ENCODE measurements at places on chromosomes 1 and 21.

- DNase-seq, result peak; percentile 9
These were observed 18.3 kb upstream of the ALPL start for GRCh38 chr1:21490774-21491487.

GRCh38 chr1:40399984-40400704 lies 26.6 kb downstream of the SMAP2 start:
- no peak for DNase-seq

GRCh38 chr1:181369416-181369815 lies 113.9 kb upstream of the CACNA1E start:
- no peak for DNase-seq

DNA sequence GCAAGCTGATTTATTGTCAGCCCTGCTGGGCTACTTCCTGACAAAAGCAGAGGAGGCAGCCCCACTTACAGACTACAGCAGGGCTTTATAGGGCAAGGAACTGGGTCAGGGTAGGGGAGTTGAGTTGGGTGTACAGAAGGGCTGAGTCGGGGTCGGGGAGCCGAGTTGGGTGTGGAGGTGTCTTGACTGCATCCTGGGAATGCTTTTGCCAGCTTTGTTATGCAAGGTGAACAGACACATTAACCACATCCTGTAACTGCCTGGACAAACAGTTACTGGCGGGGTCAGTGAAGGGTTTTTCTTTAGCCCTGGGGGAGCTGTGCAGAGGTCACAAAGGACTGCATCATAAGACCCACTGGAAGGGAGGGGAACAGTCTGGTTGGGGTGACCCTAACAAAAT lies 39.1 kb upstream of the GBP5 start:
- no peak for DNase-seq

GRCh38 chr1:227343206-227343605 lies 24.9 kb upstream of the CDC42BPA start:
- no peak for DNase-seq

- no peak for DNase-seq
These were observed 187.3 kb upstream of the DMRTA2 start for GRCh38 chr1:50610563-50610962.

DNA sequence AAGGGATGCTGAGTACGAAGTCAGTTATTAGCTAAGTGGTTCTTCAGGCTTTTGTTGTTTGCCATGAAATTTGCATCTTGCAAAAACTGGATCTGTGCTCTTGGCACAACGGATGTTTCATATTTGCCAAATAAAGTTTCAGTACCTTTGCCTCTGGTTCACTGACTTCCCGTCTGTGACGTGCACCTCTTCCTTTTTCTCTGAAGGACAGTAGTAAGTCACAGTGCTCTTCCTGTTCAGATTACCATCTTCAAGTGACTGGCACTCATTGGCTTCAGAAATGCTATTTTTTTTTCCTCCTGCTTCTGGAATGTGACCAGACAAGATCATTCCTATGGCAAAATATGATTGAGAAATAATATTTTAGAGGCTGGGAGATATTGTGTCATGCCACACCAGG lies 75.9 kb upstream of the GREM2 start:
- DNase-seq, result no peak

GRCh38 chr1:230682274-230682673 lies 31.6 kb downstream of the AGT start:
- no peak for DNase-seq

DNA sequence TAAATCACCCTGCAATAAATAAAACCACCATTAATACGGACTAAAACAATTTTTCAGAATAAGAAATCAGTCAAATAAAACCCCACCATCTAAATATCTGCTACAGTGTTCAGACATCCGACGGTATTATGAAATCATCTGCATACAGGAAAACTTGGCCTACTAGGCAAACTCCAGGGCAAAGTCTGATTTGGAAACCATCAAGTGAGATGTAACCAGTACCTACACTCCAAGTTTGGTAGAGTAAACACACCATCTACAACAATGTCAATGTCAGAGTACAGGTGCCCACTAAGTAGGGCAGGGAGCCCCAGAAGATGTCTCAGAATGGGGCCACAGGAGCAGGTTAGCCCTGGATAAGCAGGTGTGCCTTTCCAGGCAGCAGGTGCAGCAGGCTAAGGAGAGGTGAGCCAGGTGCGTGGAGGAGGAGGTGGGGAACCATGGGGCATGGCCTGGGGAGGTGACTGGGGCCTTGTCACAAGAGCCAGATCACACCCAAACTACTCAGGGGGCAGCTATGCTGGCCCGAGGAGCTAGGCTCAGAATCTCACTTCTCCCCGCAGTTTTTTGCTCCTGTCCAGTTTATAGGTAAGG lies 59.6 kb downstream of the CAPZB start:
- no peak for DNase-seq

GRCh38 chr1:230568008-230568407 lies 74.3 kb upstream of the COG2 start:
- peak; percentile 2 for DNase-seq

DNA sequence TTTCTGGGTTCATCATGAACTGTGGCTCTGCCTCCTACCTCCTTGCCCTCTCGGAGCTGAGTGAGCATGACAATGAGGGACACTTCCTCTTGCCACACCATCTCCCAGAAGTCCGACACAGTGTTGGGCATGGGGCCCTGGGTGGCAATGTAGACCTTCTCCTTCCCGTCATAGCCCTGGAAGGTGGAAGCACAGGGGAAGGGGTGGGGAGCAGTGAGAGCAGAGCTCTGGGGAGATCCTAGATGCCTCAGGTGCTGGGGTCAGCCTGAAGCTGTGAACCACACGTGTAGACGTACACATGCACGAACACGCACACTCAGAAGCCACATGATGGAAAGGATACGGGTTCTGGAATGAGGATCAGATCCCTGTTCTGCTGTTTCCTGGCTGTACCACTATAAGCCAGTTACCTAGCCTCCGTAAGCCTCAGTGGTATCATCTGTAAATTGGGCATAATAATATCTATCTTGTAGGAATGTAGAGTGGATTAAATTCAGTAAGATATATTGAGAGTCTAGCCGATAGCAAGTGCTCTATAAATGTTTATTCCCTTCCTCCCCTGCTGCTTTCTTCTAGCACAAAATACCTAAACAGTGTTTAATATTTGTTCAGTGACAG lies 6.1 kb downstream of the PTPN7 start:
- DNase-seq, result no peak

GRCh38 chr1:16145662-16146278 lies 10.1 kb downstream of the EPHA2 start:
- no peak for DNase-seq

GRCh38 chr1:20380175-20380574 lies 89.5 kb downstream of the VWA5B1 start:
- DNase-seq, result no peak

DNA sequence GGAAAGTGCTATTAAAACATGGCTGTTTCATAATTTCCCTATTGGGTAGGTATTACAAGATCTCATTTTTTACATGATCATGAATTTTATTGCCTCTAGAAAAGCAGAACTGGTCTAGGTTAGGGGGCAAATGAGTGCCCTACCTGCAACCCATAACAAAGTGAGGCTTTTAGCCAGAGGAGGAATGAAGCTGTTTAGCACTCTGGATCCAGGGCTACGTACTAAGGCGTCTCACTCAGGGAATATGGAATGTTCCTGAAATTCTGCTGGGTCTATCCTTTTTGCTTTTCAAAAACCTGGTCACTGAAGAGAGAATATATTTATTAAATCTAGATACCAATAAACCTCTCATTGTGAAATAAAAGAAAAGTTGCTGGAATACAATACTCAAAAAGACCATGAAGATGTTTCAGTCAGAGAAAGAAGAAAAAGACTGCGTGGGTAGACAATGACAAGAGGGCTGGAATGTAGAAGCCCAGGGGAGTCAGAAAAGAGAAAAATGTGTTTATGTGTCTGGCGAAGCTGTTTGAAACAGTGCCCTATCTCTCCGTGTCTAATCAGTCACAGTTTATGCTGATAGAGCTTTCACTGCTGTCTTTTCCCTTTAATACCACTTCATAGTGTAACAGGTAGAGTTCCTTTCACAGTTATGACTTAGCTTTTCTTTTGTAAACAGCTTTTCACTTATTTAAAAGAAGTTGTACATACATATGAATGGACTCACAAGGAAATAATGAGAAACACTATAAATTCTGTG lies 25.0 kb upstream of the SYDE2 start:
- DNase-seq, result no peak

- no peak for DNase-seq
These were observed 37.3 kb downstream of the IFNAR1 start for GRCh38 chr21:33362044-33362555.

Data from stimulated activated CD4-positive, alpha-beta T cell treated with anti-CD3 and anti-CD28 coated beads, TNF-alpha, amount 100 ng/mL, for 48 hours (primary cell).